Activated naive CD4-positive, alpha-beta T cell treated with anti-CD3 and anti-CD28 coated beads, Interleukin-2, amount 50 U/mL, for 72 hours (primary cell): ENCODE measurements at places on chromosomes 4 and X.

- no peak for DNase-seq
These were observed 82.0 kb upstream of the CLDN34 start for GRCh38 chrX:9885150-9885549.

DNA sequence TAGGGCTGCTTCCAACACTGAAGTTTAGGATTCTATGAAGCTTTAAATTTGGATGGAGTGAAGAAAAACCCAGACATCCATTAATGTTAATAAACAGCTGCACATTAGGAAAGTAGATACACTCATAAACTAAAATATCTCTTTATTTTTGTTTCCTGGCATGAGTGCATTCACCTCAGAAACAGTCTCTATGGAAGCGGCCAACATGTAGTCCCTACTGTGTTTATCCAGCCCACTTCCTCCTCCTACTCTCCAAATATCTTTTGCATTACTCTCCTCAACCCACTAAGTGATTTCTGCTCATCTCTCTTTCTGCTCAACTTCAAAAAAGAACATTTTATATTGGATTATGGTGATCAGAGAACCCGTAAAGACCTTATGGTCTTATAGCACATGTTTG, 180.3 kb upstream of the MXRA5 start:
- no peak for DNase-seq

- DNase-seq = no peak
These were observed 878.3 kb downstream of the FSTL5 start for GRCh38 chr4:161285461-161285860.

- no peak for DNase-seq
These were observed 145.4 kb downstream of the QDPR start for GRCh38 chr4:17366496-17366895.

DNA sequence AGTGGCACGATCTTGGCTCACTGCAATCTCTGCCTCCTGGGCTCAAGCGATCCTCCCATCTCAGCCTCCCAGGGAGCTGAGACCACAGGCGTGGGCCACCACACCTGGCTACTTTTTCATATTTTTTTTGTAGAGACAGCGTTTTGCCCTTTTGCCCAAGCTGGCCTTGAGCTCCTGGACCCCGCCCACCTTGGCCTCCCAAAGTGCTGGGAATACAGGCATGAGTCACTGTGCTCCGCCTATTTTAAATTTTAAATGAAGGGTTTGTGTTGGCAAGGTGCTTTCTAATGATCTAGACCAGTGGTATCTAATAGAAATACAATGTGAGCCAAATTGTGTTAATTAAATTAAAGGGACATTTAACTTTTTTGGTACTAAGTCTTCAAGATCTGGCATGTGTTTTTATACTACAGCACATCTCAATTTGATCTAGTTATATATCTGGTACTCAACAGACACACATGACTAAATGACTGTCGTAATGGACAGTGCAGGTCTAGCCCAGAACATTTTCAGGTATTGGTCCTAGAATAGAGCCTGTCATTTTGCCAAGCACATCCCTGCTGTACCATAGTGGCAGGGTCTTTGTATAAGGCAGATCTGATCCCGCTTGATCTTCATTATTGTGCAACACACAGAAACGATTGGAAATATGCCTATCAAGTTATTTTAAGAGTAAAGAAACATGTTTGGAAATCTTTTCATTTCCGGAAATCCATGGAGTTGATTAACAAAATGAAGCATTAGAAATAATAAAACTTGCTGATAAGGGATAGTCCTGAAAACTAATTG, 7.3 kb downstream of the PGK1 start:
- DNase-seq = no peak

DNA sequence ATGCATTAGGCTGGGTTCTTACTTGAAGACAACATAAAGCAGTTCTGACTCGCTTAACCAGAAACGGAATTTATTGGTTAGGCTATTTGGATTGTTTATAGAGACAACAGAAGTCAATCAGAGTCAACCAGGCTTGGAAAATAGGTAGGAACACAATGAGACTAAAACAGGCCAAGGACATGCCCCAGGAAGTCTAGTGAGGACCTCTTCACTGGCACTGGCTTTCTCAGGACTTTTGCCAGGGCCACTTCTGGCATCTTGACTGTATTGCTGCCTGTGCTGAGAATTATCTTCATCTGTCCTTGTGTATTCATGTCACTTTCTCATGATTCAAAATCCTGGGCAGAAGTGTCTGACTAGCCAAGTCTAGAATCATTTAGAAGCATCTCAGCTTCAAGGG, 19.6 kb downstream of the PGAM4 start:
- DNase-seq = no peak

GRCh38 chrX:22730542-22730941, 269.2 kb upstream of the DDX53 start:
- DNase-seq = no peak

DNA sequence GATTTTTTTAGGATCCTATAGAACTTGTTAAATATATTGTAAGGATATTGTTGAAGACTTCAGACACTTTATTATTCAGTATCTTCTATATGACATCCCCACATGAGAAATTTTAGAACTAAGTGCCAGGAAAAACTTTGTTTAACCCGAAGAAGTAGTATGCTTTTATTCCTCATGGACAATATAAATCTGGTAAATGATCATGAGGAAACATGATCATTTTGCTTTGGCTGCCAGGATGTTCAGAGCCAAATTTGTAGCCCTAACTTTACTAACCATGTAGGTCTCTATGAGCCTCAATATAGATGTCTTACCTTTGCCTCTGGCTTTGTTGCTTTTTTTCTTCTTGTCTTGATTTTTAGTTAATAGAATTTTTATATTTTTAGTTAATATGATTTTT, 77.8 kb upstream of the TEX13D start:
- DNase-seq = no peak

DNA sequence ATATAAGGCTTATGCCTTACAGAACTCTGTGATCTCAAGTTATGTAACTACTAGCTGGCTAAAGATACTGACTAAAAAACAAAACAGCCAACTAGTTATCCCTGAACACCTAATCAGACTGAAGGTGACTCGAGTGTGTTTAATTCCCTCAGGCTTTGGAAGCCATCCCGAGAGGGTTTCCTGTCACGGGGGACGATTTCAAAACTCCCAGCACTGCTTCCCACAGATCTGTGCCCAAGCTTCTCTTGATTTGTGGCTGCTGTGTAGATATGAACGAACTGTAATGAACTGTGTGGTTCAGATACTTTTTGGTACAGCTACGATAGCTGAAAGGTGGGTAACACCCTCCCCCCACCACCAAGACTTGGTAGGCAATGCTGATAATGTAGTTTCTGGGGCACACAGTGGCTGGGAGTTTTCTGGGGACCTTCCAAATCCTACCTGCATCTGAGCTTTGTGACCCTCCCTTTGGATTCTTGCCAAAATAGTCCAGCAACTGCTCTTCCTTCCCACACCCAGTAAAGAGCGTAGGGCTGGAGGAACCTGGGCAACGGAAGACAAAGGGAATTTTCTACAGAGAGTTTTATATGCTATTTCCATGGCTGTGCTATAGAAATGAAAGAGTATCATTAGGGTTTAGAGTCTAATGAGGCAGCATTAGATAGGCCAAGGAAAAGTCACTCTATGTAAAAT, 148.8 kb downstream of the MGST2 start:
- no peak for DNase-seq

DNA sequence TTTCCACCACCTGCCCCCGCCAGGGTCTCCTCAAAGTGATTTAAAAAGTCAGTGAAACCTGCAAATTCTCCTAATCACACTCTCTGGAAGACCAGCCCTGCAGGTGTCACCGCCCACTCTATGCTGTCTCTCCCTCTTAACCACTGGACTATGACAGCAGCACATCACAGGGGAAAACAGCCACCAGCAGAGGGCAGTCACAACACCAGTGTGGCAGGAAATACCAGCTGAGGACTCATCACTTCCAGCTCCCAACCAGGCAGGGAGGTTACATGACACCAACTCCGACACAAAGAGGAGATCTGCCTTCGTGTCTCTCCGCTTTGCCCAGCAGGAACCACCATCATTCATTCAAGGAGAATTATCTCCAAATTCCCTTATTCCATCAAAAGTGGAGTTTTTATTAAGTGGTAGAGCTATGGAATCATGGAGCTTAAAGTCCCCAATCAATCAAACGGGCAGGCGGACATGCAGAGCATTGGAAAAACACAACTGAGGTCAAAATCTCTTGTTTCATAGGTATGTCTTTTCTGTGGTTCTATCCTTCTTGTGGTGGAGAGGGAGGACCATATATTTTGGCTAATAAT, 91.3 kb downstream of the NSUN7 start:
- peak; percentile 79 for DNase-seq

- DNase-seq = no peak
These were observed 140.7 kb downstream of the RPS6KA6 start for GRCh38 chrX:84047339-84047738.

DNA sequence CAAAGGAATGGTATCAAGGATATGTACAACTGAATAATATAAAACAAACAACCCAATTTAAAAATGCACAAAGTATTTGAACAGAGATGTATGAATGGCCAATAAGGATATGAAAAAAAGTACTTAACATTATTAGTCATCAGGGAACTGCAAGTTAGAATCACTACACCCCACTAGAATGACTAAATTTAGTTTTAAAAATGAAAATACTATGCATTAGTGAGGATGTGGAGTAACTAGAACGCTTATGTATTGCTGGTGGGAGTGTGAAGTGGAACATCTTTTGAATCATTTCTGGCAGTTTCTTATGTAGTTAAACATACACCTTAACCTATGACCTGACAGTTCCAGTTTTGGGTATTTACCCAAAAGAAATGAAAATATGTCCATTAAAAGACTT, 13.0 kb upstream of the SLC16A2 start:
- no peak for DNase-seq

GRCh38 chr4:5204781-5205180, 153.5 kb downstream of the STK32B start:
- no peak for DNase-seq

DNA sequence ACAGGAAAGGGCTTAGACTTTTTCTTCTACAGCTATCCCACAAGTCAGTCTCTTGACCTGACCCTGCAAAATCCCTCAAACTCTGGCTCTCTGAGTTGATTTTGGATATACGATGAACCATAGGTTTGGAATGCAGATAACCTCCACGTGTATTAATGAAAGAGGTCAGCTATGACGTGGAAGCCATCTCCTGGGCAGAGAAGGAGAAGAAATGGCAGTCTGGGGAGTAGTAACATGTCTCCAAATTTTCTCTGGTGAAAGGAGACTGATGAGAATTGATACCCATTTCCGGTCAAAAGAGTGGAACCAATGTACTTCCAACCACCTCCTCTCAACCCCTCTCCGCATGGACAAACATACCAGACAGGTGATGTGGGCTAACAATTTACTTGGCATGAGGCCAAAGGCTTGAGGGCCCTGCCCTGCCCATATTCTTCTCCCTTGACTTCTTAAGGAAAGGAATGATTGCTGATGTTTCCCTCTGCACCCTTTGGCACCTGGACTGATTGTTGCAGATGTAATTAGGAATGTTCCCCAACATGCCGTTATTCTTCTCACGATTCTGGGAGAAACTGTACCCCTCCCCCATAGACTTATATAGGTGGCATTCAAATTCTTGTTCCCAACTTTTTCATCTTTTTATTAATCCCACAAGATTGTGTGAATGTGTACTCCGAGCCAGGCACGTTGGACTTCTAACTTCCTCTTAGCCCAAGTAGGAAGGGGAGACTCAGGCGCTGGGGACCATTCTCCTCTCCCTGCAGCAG, 580 bp upstream of the PLS3 start:
- no peak for DNase-seq

GRCh38 chrX:150848914-150849365, 49.5 kb downstream of the CD99L2 start:
- no peak for DNase-seq

DNA sequence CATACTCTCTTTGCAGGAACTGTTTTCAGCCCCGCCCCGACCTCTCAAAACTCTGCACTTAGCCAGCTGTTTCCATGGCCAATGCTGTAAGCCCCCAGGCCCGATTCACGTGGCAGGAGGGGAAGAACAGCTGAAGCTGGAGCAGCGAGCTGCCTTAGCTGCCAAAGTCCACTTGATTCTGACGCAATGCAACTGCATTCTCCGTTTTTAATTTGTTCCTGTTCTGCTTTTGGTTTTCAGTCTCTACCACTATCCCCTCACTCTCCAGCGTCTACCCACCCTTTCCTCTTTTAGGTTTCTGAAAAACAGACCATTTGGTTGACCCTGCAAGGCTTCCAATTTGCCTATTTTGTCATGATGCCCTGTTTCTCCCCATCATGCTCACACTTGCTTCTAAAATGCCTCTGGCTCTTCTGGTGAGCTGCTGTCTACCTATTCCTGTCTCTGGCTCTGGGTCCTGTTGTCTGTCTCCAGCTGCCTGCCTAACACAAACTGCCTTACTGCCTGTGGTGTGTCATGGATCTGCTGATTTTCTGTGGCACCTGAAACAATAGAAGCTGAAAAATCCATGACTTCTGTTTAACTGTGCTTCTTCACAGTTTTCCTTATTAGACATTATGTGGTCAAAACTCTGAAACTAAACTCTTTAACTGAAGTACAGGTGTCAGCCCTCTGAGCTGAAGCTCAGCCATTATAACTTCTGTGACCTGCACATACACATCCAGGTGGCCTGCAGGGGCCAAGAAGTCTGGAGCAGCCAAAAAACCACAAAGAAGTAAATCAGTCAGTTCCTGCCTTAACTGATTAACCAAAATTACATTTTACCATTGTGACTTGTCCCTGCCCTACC, 160.5 kb upstream of the AGTR2 start:
- DNase-seq = no peak

DNA sequence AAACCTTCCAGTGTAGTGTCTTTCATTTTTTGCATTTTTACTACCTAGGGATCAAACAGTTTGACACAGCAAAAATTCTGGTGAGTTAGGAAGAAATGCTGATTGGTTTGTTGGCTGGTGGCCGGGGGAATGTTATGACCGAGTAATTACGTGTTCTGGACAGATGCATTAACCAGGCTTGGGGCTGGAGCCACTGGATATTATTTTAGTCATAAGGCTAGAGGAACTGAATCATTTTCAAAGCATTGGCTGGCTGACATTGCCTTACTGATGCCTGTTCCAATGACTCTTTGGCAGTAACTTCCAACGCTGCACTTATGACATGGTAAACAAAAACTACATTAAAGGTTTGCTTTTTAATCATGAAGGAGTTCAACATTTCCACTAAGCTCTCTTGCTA, 84.6 kb downstream of the FBXO8 start:
- no peak for DNase-seq

DNA sequence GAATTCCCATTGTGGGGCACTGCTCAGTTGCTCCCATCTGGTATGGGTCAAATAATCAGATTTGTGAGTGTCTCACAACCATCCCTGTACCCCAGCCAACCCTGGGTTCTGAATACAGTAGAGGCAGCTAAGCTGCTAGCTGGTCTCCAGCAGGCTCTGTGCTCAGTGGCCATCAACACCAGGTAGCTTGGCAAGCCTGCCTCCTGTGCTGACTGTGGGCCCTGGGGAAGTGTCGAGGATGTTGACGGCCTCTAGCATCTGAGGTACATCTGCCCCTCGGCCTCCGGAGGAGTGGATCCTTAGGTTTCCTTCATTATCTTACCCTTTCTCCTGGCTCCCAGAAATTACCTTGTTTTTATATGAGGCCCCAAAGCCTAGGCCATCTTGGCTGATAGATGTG, 13.3 kb downstream of the RNF4 start:
- DNase-seq = no peak

- no peak for DNase-seq
These were observed 466.6 kb upstream of the PABPC4L start for GRCh38 chr4:134668237-134668636.

- no peak for DNase-seq
These were observed 150.9 kb downstream of the SLC10A7 start for GRCh38 chr4:146370841-146371240.

GRCh38 chrX:98548519-98548918, 1664.8 kb downstream of the RPA4 start:
- DNase-seq = no peak
